ENCODE measurements at places on chromosomes 11 and 22.

GRCh38 chr11:64539711-64540427 lies 51.2 kb upstream of the SLC22A12 start:
- no peak for DNase-seq

- no peak for DNase-seq
Observed at GRCh38 chr11:85766721-85767161, 44.2 kb downstream of the SYTL2 start.

- DNase-seq = no peak
Observed at GRCh38 chr11:3223932-3224381, 5.3 kb upstream of the MRGPRG start.

DNA sequence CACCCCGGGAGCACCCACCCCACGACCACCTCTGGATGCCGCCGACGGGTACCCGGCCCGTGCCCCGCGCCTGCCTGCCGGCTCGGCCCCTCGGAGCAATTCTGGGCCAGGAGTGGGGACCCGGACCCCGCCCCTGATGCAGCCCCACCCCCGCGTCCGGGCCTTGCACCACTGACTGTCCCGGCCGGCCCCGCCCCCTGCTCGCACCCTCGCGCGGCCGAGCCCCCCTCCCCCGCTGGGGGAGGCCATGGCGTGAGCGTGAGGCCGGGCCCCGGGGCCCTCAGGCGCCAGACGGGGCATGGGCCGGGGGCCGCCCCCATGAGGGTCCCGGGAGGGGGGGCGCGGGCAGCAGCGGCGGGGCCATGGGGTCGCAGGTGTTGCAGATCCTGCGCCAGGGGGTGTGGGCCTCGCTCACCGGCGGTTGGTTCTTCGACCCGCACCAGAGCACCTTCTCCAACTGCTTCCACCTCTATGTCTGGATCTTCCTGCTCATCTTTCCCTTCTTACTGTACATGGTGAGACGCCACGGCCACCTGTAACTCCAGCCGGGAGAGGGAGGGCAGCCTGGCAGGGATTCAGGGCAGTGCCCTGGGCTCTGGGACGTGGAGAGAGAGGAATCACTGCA lies 486 bp downstream of the PCNX3 start:
- DNase-seq = no peak

- DNase-seq = no peak
Observed at GRCh38 chr11:69483170-69483569, 1.7 kb downstream of the LINC01488 start.

All from activated naive CD8-positive, alpha-beta T cell treated with anti-CD3 and anti-CD28 coated beads, Interleukin-2, amount 10 ng/mL, durations not matched to agents 7 days and 5 days (primary cell).